ENCODE measurements at places on chromosomes 5 and 9. TPM values are rescaled to one million over a fixed set of nuclear protein-coding genes. Genes with fewer than 3 reads are reported as not detected.
A peak's percentile ranks its signal among the peaks of the same experiment; 100 is the strongest.

DNA sequence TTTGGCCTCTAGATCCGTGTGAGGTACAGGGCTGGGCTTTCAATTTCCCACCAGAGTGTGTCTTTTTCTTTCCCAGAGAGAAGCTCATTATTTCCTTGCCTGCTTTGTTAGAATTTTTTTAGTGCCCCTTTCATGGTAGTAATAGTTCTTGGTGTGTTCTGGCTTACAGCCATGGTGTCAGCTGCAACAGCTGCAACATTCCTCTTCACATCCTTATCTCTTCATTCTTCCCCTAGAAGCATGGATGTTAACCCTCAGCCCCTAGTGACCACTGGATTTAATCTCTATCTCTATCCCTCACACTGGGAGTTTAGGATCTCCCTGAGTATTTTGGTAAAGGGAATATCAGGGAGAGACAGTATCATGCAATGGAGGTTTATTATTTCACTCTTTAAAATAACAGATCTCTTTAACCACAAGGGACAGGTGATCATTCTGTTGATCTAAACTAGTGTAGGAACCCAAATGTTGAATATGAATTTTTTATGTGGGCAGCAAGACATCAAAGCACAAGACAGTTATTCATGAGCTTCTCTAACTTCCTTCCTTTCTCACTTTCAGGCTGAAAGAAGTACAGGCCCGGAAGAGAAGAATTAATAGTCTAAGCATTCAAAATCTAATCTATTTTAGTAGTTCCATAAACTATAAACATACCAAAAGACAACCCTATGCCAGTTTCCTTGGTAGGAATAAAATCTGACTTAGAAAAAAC lies 160.2 kb downstream of the FAM170A start:
- no peak for DNase-seq

DNA sequence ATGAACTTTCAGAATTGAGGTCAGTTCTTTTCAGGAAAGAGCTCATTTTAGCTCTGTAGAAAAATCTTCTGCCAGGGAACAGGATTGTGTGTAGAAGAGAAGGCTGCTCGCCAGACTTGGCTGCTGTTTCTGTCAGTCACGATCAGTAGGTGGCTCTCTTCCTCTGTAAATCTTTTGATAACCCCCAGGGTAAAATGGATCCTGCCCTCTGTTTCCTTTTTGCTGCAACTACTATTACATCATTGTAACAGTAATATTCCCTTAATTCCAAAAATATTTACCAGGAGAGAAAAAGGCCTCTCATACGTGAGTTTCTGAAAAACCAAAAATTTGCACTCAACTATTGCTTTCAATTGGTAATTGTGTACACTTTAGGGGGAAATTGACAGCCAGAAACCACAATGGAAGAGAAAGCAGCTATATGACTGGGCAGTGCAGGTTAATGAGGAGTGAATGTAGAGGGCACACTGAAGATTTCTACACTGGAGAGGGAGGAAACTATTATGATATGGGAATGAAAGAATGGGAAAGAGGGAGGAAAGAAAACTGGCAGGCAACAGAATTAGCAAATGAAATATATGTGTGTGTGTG lies 12.3 kb downstream of the IFNA21 start:
- peak; percentile 42 for DNase-seq

DNA sequence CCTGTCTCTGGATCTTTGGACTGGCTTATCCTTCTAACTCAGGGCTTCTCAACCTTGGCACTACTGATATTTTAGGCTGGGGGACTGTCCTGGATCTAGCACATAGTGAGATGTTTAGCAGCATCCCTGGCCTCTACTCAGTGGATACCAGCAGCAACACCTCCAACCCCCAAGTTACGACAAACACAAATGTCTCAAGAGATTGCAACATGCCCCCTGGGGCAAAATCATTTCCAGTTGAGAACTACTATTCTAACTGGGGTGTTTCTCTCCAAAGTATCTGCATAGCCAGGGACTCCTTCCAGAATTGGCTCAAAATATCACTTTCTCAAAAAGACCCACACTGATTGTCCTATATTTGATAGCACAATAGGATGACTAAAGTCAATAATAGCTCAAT lies 7.2 kb upstream of the TLR4 start:
- no peak for DNase-seq

DNA sequence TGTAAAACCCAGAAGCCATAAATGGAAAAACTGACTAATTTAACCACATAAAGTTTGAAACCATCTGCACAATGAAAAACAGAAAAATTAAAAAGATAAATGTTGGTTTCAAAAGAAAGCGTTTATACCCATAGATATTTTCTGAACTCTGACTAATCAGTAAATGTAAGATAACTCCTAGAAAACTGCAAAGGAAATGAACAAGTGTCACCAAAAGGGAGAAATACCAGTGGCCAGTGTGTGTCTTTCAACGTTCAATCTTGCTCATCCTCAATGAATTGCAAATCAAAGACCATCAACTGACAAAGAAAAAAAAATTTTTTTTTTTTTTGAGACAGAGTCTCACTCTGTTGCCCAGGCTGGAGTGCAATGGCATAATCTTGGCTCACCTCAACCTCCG lies 180.1 kb downstream of the SYK start:
- no peak for DNase-seq

DNA sequence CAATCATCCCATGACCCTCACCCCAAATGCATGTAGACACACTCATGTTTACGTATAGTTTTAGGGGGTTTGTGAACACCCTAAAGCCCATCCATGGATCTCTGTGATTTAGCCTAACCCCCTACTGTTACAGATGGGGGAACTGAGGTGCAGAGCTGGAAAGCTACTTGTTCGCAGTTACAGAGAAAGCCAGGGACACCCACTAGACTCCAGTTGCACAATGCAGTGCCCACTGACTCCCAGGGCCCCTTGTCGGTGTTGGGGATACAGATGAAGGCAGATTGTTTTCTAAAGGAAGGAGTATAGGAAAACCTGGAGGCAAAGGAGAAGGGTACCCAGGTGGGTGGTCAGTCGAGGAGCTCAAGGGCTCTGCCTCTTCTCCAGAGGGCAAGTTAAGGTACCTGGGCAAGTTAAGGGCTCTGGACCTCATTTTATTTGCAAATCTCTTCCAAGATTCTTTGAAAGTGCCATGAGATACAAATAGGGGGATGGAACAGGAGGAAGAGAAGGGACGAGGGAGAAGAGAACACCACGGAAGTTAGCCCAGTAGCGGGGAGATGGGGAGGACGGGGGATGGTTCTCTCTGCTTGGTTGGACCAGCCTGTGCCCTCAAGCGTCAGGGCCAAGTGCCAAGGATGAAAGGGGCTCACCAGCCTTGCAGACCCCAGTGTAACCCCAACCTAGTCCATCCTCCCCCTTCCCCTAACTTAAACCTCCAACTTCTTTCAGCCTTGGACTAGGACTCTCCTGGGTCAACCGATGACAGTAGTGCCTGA lies 958 bp downstream of the MYOZ3 start:
- DNase-seq: no peak

GRCh38 chr5:140869555-140869886 lies 764 bp downstream of the PCDHA11 start:
- DNase-seq: no peak

- DNase-seq: peak; percentile 8
Measured at GRCh38 chr5:82019342-82020138, 47.7 kb downstream of the ATG10 start.

DNA sequence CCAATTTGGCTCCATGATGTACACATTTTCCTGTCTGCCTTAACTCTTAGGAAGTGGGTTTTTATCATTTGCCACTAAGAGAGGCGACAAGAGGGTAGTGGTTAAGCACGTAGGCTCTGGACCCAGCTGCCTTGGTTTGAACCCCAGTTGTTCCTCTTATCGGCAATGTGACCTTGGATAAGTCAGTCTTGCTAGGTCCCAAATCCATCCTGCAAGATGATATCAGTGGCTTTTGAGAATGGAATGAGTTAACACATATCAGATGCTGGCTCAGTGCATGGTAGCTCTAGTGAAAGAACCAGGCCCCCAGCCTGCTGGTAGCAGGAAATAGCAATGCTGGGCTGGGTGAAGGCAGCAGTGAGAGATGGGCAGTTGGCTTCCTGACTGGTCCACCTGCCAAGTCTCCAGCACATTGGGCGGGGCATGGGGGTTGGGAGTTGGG lies 72.5 kb downstream of the STK10 start:
- DNase-seq: no peak

GRCh38 chr5:74290634-74291241 lies 349.8 kb downstream of the ENC1 start:
- no peak for DNase-seq

DNA sequence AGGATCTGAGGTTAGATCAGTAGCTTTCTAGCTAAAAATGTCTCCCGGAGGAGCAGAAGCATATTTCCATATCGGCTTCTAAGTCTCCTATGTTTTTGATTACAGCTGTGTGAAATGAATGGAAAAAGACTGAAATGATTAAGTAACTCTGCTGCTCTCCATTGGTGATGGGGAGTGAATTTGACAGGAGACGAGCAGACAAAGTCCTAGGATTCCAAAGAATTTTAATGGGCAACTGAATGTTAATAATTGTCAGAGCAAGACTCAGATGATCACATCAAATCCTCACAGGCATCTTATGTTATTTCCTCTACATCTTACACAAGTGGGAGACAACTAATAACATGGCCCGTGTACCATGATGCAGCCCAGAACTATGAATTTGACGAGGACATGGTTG lies 66.8 kb downstream of the LIX1 start:
- no peak for DNase-seq

DNA sequence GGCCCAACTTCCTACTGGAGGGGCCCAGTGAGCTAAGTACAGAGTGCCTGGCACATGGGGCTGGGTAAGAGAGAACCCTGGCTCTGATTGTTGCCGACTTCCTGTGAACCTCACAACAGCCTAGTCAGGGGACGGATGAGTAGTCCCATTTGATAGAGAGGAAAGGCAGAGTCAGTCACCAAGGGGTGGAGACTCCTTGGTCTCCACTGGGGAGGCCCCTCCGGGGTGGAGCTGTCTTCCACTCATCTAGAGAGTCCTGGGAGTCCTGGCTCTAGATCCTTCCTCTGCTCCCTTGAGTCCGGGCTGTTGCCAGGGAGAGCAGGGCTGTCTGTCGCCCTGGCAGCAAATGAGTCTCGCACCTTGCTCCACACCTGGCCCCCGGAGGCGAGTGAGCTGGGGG lies 8.0 kb downstream of the GRK6 start:
- DNase-seq: no peak

GRCh38 chr9:86246752-86247161 lies 12.7 kb downstream of the C9orf153 start:
- DNase-seq: peak; percentile 26

DNA sequence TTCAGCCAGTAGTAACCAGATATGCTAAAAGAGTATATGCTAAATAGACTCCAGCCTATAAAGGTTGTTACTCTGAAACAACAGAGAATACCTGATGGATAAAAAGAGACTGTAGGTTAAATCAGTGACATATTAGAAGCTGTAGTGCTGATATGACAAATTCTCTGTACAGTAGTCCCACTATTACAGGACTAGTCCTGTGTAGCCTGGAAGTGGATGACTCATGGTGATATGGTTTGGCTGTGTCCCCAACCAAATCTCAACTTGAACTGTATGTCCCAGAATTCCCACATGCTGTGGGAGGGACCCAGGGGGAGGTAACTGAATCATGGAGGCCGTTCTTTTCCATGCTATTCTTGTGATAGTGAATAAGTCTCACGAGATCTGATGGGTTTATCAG lies 276.2 kb upstream of the POU5F2 start:
- no peak for DNase-seq

DNA sequence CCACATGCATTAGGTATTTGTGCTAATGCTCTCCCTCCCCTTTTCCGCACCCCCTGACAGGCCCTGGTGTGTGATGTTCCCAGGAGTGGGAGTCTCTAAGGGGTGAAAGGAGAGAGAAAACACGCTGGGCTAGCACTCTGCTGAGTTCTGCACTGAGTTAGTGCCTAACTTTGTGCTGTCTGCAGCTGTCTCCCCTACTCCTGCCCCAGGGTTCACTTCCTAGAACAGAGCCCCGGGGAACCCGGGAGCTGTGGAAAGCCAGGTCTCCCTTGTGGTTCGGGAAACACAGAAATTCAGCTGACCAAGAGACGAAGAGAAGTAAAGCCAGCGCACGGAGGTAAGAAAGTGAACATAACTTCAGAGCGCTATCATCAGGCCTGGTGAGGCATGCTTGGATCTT lies 20.7 kb upstream of the ANKRD18A start:
- DNase-seq: no peak

DNA sequence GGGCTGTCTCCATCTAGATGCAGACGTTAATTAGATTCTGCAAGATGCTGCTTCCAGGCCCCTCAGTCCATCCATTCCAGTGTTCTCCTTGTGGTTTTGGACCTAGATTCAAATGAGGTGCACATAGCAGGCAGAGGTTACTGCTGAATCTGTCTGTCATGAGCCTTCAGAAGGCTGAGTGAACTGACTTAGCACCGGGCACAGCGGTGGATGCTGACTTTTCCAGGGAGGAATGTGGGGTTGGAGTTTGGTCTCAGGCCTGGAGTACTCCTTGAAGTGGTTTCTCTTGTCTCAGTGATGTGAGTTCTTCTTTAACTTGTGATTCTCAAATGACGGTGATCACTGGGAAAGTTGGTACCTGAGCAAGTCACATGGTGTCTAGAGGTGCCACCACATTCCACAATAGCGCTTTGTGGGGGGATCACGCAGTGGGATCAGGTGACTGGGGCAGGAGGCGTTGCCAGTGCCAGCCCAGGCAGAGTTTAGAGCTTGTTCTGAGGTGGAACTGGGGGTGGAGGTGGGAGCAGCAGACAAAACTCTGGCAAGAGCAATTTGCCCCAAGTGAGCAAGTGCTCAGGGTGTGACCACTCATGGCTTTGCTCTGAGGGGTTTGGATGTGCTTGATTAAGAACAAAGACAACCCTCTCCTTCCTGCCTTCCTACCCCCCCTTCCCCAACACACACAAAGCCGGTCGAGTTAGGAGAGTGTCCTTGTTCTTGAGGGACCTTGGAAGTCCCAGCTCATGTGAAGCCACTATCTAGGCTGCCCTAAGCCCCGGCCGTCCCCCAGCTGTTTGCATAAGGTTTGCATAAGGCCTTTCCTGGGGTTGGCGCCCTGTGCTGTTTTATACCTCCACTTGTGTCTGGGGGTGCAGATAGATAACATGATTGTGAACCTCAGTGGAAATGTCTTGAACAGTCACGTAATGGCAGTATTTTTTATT lies 25.1 kb downstream of the JADE2 start:
- no peak for DNase-seq

DNA sequence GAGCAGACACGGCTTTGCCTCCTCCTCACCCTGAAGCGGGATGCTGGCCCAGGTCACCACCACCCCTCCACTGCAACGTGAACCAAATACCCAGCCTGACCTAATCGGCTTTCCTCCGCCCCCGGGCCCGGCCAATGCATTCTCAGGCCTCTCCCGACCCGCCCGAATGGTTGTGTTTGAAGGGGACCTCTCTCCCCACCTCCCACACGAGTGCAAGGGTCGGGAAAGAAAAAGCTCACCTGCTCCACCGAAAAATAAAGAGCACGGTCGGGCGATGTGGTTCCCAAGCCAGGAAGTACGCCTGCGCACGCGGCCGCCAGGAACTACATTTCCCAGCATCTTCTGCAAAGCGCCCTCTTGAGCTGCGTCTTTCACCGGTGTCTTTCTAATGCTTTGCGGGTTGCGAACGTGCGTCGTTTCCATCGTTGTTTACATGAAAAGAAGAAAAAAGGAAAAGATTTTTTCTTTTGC lies at the start of gene ZNF883:
TSS of gene ZNF883 (minus strand) at position 282 of the 471 bp plus-strand sequence.
- peak; percentile 74 for DNase-seq

IL3 gene
- total RNA-seq: not detected

SAXO1 gene
- 0.15 TPM for total RNA-seq

PLEKHG4B gene
- total RNA-seq: 28.8 TPM

OTULIN gene
- total RNA-seq: 23.1 TPM

DBH gene
- total RNA-seq: not detected

PRRX2 gene
- 1.5 TPM for total RNA-seq

PTPRD gene
- 118 TPM for total RNA-seq
